ENCODE measurements at places on chromosomes 5 and 9. TPM values are rescaled to one million over a fixed set of nuclear protein-coding genes. Genes with fewer than 3 reads are reported as not detected.
A peak's percentile ranks its signal among the peaks of the same experiment; 100 is the strongest.

LRRTM2 gene
- total RNA-seq = 0.20 TPM

RANBP17 gene
- total RNA-seq = 13.6 TPM

- no peaks in the 10 kb centered on the region for H3K27me3 ChIP-seq
- H3K4me3 ChIP-seq = no peak overlapping the region
- no peaks in the 10 kb centered on the region for H3K4me1 ChIP-seq
- no peak overlapping the region for H3K27ac ChIP-seq
- no peak for DNase-seq
- H3K36me3 ChIP-seq = no peaks in the 10 kb centered on the region
These were observed 291.9 kb upstream of the IRX1 start for GRCh38 chr5:3303777-3304176.

DNA sequence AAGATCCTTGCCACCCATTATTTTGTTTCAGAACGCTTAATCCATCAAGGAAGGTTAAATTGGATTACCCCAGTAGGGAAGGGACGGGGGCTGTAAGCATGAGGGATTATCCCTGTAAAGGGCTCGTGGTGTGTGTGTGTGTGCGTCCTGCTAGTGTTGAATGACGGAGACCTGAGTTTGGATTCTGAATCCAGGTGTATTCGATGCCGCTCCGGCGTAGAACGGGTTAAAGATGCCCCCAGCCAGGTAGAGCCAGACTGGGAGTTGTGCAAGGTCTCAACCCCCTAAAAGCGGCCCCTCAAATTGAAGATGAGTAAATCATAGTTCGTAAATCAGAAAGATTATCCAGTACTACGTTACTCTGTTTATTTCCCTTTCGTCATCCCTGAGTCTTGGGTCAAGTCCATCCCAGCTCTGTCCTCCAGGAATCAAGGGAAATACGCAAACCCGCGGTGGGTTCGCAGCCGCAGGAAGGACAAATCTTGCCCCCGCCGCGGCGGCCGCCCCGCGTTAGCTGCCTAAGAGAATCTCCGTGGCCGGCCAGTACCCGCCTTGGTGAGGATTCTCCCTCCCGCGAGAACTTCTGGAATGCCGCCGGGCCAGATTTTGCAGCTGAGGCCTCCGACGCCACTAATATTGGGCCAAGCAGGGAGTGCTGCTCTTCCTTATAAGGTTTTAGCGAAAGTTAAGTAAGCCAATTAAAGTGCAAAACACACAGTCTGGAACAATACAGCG is 586 bp upstream of the MTAP start:
- H3K4me3 ChIP-seq = peak overlapping the region; percentile 75
- peaks cover 8% of the 10 kb centered on the region for H3K27me3 ChIP-seq
- H3K4me1 ChIP-seq = peaks cover 22% of the 10 kb centered on the region
- DNase-seq = peak; percentile 9

GRCh38 chr9:129267141-129267540 is 89.1 kb upstream of the IER5L start:
- H3K4me1 ChIP-seq = no peaks in the 10 kb centered on the region
- no peak for DNase-seq
- H3K27ac ChIP-seq = no peak overlapping the region
- no peak overlapping the region for H3K4me3 ChIP-seq
- H3K36me3 ChIP-seq = no peaks in the 10 kb centered on the region
- H3K27me3 ChIP-seq = peaks cover 2% of the 10 kb centered on the region

DNA sequence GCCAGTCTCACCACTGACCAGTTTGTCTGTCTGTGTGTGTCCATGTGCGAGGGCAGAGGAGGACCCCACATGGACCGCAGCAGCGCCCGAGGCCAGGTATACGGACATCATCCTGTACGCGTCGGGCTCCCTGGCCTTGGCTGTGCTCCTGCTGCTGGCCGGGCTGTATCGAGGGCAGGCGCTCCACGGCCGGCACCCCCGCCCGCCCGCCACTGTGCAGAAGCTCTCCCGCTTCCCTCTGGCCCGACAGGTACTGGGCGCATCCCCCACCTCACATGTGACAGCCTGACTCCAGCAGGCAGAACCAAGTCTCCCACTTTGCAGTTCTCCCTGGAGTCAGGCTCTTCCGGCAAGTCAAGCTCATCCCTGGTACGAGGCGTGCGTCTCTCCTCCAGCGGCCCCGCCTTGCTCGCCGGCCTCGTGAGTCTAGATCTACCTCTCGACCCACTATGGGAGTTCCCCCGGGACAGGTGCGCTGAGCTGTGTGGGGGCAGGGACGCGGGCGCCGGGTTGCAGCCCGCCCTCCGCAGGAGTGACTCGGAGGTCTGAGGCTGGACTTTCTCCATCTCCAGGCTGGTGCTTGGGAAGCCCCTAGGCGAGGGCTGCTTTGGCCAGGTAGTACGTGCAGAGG is 6.5 kb downstream of the FGFR4 start:
- DNase-seq = no peak
- H3K4me1 ChIP-seq = peaks cover 42% of the 10 kb centered on the region
- H3K36me3 ChIP-seq = no peaks in the 10 kb centered on the region
- H3K4me3 ChIP-seq = no peak overlapping the region
- H3K27ac ChIP-seq = no peak overlapping the region
- no peaks in the 10 kb centered on the region for H3K27me3 ChIP-seq

PRUNE2 gene
- 8.3 TPM for total RNA-seq

PRRX2 gene
- total RNA-seq = 0.32 TPM

DNA sequence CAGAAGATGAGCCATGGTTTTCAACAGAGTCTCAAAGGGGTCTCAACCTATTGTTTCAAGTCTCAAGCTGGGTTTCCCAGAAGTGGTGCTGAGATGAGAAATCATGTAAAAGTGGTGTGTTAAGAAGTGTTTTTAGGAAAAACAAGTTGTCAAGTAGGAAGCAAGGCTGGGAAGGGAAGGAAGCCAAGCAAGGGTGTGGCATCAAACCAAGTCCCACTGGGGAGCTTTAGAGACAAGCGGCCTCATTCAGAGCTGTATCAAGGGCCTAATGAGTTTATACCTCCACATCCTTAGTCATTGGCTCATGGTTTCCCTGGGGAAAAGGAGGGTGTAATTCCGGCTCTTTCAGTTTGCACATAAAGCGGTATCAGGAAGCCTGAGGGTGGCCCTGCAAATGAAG is 26.4 kb upstream of the GABRB2 start:
- H3K4me3 ChIP-seq = no peak overlapping the region
- H3K36me3 ChIP-seq = no peaks in the 10 kb centered on the region

- no peaks in the 10 kb centered on the region for H3K4me1 ChIP-seq
- no peak for DNase-seq
- H3K36me3 ChIP-seq = no peaks in the 10 kb centered on the region
- H3K27ac ChIP-seq = no peak overlapping the region
These were observed 44.6 kb upstream of the CACNA1B start for GRCh38 chr9:137832830-137833590.

DNA sequence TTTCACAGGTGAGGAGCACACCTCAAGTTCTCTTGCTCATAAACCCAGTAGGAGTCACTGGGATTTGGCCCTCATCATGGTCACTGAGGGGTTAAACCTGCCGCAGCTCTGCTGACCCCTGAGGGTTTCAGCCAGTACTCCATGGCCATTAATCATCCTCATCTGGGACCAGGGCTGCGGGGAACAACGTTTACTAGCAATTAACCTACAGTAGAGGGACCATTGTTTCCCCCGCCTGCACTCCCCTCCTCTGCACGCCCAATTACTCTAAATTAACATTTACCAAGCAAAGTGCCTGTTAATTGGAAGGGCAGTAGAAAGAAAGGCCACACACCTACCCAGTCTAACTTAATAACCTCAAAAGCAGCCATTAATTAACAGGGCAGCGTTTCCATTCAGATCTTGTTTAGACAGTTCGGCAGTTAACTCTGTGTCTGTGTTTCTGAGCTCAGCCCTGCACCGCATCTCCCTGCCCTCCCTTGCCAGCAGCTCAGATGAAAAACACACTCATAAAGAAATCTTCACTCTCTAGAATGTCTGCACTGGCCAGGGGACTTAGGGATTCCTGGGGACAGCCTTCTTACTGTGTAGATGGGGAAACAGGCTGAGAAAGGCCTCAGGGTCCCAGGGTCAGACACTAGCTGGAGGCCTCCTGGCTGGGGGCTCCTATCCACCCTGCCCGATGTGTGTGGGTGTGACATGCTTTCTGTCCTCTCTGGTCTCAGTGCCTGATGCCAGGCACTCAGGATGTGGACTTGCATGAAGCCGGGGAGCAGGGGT is 51.6 kb downstream of the ALG2 start:
- DNase-seq = no peak
- H3K4me3 ChIP-seq = no peak overlapping the region
- H3K4me1 ChIP-seq = no peaks in the 10 kb centered on the region
- peaks cover 4% of the 10 kb centered on the region for H3K27me3 ChIP-seq
- no peak overlapping the region for H3K27ac ChIP-seq
- no peaks in the 10 kb centered on the region for H3K36me3 ChIP-seq

Data from endothelial cell of umbilical vein (primary cell).